ENCODE measurements at places on chromosomes 5 and 9.

DNA sequence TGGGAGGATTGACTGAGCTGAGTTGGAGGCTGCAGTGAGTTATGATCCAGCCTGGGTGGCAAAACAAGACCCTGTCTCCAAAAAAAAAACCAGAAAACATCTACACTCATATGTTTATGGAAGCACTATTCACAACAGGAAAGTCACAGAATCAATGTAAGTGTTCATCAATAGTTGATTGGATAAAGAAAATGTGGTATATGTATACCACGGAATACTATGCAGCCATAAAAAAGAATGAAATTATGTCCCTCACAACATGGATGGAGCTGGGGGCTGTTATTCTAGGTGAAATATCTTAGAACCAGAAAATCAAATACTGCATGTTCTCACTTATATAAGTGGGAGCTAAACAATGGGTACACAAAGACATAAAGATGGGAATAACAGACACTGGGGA is 2.8 kb upstream of the SLC25A2 start:
- DNase-seq = no peak

GRCh38 chr5:108036482-108036881 is 345.4 kb downstream of the FBXL17 start:
- no peak for DNase-seq

DNA sequence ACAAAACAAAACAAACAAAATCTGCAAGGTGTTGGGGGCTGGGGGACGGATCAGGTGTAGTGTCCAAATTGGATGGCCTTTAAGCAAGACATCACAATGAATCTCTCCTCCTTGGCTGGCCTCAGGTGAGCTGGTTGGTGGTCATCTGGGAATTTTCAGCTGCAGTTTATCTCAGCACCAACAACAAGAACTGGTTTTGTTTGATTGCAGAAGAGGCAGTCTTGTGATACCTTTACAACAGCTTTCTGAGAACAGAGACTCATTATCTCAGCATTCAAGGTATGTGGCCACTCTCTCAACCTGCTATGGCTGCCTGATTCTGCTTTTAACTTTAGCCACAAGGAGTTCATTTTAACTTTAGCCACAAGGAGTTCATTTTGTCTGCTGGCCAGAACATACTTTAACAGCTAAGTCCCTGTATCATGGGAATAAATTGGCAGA is 1543.4 kb downstream of the EFNA5 start:
- DNase-seq = no peak

DNA sequence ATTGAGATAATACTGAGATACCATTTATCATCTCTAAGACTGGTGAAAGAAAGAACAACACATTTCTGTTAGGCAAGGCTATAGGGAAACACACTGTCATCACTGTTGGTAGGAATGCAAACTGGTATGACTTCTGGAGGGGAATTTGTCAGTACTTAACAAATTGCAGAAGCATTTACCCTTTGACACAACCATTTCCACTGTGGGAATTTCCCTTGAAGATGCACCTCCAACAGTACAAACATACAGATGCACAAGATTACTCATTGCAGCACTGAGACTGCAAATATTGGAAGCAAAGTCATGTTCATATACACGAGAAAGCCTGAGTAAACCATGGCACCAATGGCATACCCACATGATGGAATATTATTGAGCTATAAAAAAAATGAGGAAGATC is 17.6 kb downstream of the GM2A start:
- DNase-seq = no peak

GRCh38 chr5:43006424-43007202 is 33.5 kb downstream of the ANXA2R start:
- DNase-seq = no peak

GRCh38 chr5:130136300-130136699 is 232.0 kb downstream of the CHSY3 start:
- DNase-seq = no peak

GRCh38 chr5:31407921-31408693 is 123.8 kb downstream of the DROSHA start:
- DNase-seq = no peak

DNA sequence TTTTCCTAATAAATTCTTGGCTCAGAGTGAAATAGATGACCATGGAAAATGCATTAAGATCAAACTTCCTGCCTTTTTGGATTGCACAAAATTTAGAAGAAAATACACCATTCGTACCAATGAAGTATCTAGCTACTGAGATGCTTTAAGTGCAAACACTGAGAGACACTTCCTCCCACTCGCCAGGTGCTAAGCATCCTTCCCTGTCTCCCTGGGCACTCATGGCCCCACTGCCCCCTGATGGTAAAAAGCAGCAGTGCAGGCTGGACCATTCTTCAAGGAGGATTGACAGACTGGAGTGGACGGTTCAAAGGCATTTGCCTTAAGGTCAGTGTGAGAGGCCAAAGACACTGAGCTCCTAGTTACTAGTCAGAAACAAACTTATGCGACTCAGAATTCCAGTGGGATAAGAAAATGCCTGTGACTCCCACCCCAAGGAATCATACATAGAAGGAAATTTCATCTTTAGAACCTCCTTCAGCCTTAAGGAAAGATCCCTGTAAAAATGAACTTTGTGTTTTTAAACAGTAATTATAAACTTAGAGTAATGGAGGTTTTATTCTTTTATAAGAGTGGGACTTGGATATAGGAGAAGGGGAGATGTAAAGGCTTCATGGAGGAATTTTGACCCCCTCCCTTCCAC is 86.0 kb upstream of the SLC30A5 start:
- DNase-seq = peak; percentile 45

- DNase-seq = no peak
These were observed 17.4 kb upstream of the TNFAIP8 start for GRCh38 chr5:119338326-119338946.

- DNase-seq = no peak
These were observed 1126.9 kb upstream of the DMAC1 start for GRCh38 chr9:8926461-8926860.

DNA sequence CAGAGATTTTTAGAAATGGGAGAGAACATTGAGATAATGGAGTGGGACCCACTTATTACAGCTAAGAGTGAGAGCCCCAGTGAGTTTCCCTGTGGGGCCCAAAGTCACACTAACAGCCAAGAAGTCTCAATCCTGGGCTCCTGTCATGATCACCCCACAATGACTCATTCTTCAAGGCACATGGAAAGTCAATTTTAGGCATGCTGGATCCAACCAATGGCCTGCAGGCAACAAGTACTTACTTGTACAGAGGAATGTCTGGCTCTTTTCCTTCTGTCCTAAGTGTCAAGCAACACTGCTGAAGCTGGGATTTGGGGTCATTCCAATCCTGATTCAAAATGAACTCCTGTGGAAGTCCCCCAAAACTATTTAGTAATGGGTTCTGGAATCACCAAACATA is 123.1 kb downstream of the DROSHA start:
- DNase-seq = no peak

DNA sequence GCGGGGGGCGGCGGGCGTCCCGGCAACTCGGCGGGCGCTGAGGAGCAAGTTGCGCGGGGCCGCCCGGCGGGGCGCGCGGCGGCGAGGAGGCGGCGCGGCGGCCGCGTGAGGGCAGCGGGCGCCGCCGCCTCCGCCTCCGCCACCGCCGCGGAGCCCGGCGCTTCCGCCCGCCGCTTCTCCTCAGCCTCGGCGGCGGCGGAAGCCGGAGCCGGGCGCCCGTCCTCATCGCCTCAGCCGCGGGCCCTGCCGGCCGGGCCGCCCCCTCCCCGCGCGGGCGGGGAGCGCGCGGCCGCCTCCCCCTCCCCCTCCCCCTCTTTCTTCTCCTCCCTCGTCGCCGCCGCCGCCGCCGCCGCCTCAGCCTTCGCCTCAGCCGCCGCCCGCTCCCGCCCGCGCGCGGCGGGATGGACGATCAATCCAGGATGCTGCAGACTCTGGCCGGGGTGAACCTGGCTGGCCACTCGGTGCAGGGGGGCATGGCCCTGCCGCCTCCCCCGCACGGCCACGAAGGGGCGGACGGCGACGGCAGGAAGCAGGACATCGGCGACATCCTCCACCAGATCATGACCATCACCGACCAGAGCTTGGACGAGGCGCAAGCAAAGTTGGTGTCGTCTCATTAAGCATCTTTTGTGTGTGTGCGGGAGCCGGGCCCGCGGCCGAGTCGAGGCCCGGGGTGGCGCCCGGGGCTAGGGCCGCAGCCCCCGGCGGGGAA is at the start of gene PBX3:
PBX3 (plus strand) TSS at position 321 of the 712 bp plus-strand sequence.
- DNase-seq = peak; percentile 26

- DNase-seq = no peak
These were observed 14.5 kb downstream of the BRD9 start for GRCh38 chr5:878125-878524.

DNA sequence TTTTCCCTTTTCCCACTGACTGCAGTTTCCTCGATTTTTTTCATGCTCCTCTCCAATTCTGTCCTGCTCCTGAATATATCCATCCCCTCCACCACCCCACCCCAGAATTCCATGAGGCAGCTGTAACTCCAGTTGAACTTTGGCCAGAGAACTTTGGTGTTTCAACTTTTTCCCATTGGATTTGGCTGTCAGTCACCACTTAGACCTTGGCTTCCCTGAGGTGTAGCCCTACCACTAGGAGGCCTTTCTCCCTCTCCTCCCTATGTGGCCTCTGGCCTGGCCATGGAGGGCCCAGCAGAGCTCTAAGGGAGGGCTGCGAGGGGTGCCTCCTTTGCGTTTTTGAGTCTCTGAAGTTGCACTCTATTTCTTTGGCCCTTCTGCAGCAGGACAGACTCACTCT is 261.3 kb downstream of the PIK3R1 start:
- no peak for DNase-seq

DNA sequence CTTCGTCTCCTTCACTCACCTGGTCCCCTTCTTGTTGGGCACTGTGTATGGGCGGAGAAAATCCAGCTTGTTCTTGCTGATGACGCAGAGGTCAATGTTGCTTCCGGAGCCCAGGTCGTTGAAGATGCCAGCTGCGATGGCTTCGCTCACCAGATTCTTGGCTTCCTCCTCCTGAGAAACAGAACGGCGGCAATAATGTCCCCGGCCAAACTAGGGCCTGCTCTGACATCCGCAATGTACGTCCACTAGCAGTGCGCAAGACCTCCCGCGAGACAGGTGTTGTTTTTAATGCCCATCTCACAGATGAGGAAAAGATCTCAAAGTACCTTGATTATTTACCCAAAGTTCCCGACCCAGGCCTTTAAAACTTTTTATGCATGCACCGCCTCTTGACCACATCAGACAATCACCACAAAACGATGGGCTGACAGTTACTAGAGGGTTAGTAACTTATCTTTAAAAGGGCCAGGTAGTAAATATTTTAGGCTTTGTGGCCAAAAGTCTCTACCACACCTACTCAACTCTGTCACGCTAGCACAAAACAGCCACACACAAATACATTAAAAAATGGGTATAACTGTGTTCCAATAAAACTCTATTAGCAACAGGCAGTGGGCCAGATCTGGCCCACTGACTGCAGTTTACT is 58.4 kb downstream of the PSMB7 start:
- no peak for DNase-seq

DNA sequence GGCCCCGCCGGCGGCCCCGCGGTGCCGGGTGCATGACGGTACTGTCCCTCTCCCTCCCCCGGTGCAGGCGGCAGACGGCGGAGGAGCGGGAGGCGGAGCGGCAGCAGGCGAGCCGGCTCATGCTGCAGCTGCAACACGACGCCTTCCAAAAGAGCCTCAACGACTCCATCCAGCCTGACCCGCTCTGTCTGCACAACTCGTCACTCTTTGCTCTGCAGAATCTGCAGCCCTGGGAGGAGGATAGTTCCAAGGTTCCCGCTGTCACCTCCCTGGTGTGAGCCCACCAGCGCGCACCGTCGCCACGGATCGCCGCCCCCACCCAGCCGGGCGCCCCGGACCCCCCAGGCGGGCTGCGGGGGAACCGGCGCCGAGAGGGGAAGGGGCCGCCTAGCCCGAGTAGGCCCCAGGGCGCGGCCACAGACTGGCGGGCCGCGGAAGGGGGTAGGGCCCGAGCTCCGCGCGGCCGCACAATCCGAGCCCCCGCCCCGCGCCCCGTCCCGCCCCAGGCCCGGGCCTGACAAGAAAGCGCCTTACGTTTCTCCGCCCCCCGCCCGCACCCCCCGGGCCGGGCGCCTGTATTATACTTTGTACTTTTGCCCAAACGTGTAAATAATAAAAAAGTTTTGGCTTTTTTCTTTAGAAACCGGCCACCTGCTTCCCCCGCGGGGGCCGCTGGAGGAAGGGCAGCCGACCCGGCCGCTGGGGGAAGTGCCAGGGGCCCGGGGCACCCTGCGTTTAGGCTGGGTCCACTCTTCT is 2.5 kb downstream of the TLX3 start:
- DNase-seq = no peak

- no peak for DNase-seq
These were observed 19.5 kb upstream of the RAB14 start for GRCh38 chr9:121220996-121221663.

DNA sequence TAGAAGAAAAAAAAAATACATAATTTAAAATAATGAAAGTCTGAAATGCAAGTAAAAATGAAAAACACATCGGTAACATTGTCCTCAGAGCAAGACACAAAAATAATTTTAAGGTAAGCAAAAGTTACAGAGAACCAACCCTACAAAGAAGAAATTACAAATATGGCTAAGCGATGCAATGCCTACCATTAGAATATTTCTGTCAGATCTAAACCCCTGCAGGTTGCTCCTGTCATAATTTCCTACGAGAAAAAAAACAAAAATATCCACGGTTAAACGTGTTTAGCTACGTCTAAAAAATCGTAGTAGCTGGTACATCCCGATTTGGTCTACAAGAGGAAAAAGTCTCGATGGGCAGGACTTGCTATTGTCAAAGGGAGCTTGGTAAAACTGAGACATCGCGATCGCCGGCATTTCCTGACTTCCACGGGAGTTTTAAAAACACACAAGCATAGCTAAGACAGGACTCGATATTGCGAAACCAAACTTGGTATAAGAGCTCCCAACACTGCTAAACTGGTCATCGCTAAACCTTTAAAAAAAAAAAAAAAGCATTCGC is 1.1 kb upstream of the ANXA2R start:
- peak; percentile 74 for DNase-seq

- DNase-seq = no peak
These were observed 78.4 kb downstream of the GLDC start for GRCh38 chr9:6567140-6567591.

- peak; percentile 50 for DNase-seq
These were observed 49.0 kb downstream of the PSD2 start for GRCh38 chr5:139844472-139845145.

- no peak for DNase-seq
These were observed 277.4 kb downstream of the TLE1 start for GRCh38 chr9:81411961-81412360.

DNA sequence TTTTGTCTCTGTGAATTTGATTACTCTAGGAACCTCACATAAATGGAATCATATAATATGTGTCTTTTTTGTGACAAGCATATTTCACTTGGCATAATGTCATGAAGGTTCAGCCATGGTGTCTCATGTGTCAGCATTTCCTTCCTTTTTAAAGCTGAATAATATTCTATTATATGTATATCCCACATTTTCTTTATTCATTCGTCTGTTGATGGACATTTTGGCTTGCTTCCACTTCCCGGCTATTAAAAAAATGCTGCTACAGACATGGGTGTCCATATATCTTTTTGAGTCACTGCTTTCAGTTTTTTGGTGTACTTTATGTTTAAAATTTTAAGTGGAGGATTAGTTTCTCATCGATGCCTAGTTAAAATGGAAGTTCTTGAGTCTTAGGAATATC is 59.8 kb upstream of the C5orf63 start:
- no peak for DNase-seq

- no peak for DNase-seq
These were observed 17.5 kb downstream of the DAP start for GRCh38 chr5:10743526-10743925.

Measured in stimulated activated naive CD4-positive, alpha-beta T cell (primary cell).